ENCODE measurements at places on chromosomes 3 and 15.

DNA sequence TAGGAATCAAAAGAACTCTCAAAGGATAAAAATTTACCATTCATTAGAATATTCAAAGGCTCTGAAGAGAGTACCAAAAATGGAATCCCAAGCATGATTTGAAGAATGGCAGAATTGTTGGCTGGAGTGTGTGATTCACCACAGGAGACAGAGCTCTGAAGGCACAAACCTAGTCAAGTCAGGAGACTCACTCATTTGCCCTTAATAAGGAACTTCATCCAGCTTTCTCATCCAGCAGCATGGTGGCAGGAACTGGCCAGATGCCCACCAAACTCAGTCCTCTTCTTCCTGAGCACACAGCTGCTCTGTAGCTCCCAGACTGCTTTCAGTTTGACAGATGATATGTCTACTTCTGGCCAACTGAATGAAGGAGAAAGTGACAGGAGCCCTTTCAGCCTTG is 16.5 kb upstream of the HEG1 start:
- DNase-seq = no peak

DNA sequence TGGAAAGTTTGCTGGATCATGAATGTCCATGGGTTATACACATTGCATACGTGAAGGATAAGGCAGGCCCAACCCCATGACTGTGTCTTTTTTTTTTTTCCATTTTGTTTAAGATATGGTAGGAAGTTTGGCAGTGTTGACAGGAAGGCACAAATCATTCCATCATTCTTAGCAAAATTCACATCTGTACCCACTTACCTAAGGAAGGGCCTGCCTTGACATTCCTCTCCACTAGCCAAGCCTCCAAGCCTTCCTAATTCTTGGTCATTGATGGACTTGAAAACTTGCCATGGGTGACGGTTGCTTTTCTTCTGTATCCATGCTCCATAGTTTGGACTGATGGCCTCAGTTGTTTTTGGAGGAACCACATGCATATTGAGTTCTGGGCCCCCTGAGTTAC is 54.4 kb downstream of the ARNT2 start:
- no peak for DNase-seq

DNA sequence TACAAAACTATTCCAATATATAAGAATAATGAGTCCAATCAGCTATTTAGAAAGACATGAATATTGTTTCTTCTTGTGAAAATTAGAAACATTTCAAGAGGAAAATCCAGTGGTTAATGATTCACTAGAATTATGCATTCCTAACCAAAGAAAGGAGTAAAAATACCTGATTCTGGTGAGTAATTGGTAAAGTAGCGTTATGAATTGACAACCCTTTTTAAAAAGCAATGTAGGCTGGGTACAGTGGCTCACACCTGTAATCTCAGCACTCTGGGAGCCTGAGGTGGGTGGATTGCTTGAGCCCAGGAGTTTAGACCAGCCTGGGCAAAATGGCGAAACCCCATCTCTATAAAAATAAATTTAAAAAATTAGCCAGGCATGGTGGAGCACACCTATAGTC is 43.3 kb downstream of the TOPAZ1 start:
- no peak for DNase-seq

- no peak for DNase-seq
Measured at GRCh38 chr3:23952646-23953045, 7.6 kb downstream of the NR1D2 start.

GRCh38 chr3:73687106-73688004 is 62.6 kb upstream of the PDZRN3 start:
- no peak for DNase-seq
